ENCODE measurements at places on chromosomes 5 and 9.

DNA sequence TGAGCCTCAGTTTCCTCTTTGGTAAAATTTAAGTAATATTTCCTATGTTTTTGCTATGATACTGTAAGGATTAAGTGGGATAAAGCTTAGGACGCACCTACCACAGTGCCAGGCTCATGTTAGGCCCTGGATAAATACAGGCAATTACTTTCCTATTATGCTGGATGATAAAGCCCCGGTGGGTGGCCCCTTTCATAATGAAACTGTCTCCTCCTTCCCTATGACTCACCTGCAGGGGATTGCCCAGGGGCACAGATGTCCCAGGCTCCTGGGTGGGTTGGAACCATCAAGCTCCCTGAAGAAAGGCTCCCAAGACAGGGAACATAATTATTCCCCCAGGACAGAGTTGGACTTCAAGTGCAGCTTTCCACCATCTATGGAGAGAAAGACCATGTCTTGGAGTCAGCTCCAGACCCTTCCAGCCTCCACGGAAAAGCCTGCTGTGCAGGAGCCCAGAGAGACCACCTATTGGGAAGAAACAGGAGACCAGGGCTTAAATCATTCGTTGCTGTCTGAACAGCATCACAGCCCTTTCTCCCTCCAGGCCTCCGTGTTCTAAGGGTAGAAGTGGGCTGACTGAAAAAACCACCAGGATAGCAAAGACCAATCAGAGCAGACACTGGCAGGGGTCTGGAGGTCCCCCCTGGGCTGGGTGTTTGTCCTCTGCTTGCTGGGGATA lies 43.2 kb upstream of the FOXE1 start:
- no peak for DNase-seq

DNA sequence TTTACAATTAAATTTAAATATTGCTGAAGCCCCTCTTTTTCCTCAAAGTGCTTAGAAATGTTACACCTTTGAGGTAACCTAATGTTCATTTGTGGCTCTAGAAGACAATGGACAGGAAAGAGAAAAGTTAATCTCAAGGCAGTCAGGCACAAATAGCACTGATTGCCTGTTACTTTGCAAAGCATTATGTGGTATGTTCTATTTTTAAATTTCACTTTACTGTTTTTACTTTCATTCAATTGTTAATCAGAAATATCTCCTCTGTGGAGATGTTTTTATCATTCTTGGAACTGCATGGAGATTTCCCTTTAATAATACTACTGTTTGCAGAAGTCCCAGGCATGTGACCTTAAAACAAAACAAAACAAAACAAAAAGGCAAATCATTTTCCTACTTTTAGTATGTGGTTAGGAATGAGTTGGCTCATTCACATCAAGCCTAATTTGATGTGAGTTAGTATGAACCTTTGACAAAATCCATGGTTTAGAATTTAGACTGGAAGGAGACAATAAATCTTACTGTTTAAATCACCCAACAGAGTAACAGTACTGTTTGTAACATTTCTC lies 67.5 kb downstream of the CWC27 start:
- no peak for DNase-seq

DNA sequence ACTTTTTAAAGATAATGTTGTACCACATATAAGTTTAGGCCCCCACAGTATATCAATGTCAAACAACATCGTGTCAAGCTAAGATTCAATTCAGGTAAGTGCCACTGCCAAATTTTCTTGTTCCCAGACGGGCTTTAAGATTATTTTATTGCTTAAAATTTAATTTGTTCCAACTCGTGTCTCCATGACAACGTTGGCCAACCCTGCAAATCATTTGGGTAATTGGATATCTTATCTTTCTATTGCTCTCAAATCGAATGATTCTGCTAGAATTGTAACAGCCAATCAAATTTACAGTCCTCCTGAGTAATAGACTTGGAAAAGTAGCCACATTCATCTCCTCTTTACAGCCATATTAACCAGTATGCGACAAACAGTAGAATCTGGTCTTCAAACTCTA lies 19.5 kb downstream of the TLE1 start:
- DNase-seq: no peak

- DNase-seq: no peak
Observed at GRCh38 chr9:32399110-32399815, 14.8 kb downstream of the ACO1 start.

DNA sequence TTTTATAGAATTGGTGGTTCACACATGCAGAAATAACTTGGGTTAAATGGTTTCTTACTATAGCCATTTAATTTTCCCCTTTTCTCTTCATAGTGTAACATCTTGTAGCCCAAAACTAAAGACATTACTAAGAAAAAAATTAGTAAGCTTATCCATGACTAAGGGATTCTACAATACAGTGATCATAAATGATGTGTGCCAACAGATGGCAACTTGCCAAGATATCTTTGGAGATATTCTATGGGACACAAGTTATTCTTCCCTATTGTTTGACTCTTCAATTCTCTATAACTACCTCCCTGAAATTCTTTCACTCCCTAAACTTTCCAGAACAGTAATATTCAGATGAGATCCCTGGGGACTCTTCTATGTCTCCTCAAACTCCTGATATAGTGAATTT lies 580.6 kb downstream of the PTPRD start:
- no peak for DNase-seq

DNA sequence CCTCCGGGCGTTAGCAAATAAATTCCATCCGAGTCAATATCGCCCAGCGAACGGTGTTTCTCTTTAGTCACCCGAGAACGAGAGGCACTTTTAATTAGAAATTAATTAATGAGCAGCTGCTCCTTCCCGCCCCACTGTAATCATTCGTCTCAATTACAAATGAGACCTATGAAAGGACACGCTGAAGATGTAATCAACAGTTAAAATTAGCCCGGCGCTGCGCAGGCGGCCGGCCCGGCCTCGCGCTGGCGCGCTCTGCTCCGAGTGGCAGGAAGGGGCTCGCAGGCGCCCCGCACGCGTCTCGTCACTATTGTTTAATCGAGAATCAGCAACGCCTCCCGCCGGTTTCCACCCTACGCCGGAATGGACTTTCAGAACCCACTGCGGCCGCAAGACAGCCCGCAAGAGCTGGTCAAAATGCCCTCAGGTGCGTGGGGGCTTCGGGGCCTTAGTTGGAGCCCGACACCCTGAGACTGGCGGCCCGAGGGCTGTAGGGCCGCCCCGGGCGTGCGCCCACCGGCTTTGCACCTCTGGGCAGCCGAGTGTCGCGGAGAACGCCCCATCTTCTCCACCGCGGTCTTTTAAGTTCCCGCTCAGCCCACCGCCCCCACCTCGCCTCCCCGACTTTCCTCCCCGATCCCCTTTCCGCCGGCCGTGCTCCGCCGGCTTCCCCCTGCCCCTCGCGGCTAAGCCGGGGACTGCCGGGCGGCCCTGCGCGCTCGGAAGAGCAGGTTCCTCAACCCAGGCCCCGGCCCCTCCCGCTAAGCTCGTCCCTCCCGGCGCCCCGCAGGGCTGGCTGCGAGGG lies 597 bp upstream of the IRX4 start:
- no peak for DNase-seq

- no peak for DNase-seq
Observed at GRCh38 chr5:71830681-71831539, 111.8 kb downstream of the CARTPT start.

DNA sequence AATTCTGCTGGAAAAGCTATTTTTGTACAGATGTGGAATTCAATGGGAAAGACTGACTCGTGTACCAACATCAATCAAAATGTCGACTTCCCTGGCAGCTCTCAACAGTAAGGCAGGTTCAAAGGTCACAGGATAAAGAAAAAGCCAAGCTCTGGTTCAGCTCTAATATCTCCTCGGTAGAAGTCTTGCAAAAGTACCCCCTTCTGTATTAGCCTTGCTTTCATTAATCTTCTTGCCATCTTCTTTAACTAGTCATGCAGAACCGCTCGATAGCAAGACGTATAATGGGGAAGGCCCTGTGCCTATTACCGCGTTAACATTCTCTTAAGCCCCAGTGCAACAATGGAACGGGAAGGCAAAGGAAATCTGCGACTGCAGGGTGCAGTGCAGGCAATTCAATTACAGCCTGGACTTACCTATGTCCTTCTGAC lies 201.2 kb downstream of the GAPVD1 start:
- no peak for DNase-seq

DNA sequence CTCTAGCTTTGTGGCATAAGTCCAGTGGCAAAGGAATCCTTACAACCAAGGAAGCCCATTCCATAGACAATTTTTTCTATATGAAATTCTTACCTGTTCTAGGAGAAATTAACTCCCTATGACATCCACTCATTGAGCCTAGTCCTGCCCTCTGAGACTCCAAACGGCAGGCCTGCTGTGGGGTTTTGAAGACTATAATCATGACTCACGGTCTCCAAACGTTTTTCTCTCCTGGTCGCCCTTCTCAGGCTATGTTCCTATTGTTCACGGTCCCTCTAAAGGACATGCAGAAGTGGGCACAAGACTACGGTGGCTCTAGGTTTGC lies 611 bp downstream of the EXOSC3 start:
- no peak for DNase-seq

- no peak for DNase-seq
Observed at GRCh38 chr9:133524679-133525228, at the start of gene MYMK. TSS of gene MYMK (minus strand) at chr9:133524959. CDS start at chr9:133524844, 115 bp downstream.

DNA sequence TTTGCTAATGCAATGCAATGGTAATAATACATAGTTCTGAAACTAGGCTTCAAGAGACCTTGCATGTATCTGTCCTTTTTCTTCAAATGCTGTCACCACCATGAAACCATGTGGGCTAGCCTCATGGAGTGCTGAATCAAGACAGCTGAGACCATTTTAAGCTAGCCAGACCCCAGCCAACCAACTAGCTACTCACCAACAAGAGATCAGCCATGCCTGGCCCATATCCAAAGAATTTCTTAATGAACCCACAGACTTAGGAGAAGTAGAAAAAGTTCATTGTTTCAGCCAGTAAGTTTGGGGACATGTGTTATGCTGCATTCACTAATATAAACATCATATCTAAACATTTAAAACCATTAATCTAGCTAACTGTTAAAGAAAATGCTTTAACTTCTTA lies 139.8 kb upstream of the EDIL3 start:
- no peak for DNase-seq

DNA sequence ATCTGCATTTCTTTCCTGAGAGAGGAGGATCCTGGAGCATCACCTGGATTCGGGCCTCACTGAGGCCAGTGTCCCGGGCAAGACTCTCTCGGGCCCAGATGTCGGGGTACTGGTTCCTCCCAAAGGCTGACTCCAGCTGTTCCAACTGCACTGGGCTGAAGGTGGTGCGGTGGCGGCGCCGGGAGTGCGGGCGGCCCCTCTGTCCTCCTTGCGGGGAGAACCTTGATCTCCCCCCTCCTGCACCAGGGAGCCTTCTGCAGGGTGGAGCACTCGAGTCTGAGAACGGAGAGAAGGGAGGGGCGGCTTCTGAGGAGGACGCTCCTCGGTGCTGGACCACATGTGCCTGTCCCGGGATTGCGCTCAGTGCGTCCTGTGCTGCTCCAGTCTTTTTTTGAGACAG lies 2.0 kb downstream of the PROP1 start:
- no peak for DNase-seq

- no peak for DNase-seq
Observed at GRCh38 chr5:175895686-175896102, 24.3 kb downstream of the CPLX2 start.
